Breast epithelium (tissue), 4 donors: ENCODE measurements at places on chromosomes 5 and 9. TPM values are rescaled to one million over a fixed set of nuclear protein-coding genes. Genes with fewer than 3 reads are reported as not detected.
A peak's percentile ranks its signal among the peaks of the same experiment; 100 is the strongest.

DNA sequence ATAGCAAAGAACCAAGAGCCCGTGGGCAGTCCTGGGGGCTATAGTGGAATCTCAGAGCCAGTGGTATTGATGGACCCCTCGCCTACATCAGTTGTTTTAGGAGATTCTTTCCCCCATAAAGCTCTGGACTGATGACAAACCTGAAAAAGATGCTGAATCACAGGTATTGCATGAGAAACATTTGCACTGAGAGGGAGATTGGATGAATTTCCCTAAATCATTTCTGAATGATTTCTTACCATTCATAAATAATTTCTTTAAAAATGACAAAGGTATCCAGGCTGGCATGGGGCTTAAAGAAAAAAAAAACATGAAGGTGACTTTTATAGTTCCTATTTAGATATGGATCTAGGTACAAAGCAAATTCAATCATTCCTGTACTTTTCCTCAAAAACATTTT is 54.0 kb upstream of the SLIT3 start:
- H3K27ac ChIP-seq = no peak overlapping the region
- no peaks in the 10 kb centered on the region for H3K4me1 ChIP-seq
- H3K4me3 ChIP-seq = no peak overlapping the region
- no peak for DNase-seq
- no peaks in the 10 kb centered on the region for H3K36me3 ChIP-seq

DNA sequence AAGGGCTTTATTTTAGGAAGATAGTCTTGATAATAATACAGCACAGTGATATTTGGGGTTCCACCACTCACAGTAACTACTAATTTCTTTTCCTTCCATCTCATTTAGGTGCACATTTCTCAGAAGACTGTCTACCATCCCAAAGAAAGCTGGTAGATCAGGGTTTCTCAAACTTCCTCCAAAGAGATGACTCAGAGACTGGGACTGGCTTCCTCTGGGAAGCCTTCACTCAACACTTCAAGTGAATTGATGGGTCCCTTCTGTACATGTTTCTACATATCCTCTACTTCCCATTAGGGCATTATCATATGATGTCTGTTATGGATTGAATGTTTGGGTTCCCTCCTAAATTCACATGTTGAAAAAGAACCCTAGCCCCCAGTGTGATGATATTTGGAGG is 138.5 kb downstream of the SPOCK1 start:
- H3K27me3 ChIP-seq = peaks cover 2% of the 10 kb centered on the region
- DNase-seq = no peak
- no peak overlapping the region for H3K4me3 ChIP-seq
- H3K27ac ChIP-seq = no peak overlapping the region
- H3K36me3 ChIP-seq = no peaks in the 10 kb centered on the region
- H3K4me1 ChIP-seq = no peaks in the 10 kb centered on the region

Gene PSMD5
- total RNA-seq = 50.3 TPM

DNA sequence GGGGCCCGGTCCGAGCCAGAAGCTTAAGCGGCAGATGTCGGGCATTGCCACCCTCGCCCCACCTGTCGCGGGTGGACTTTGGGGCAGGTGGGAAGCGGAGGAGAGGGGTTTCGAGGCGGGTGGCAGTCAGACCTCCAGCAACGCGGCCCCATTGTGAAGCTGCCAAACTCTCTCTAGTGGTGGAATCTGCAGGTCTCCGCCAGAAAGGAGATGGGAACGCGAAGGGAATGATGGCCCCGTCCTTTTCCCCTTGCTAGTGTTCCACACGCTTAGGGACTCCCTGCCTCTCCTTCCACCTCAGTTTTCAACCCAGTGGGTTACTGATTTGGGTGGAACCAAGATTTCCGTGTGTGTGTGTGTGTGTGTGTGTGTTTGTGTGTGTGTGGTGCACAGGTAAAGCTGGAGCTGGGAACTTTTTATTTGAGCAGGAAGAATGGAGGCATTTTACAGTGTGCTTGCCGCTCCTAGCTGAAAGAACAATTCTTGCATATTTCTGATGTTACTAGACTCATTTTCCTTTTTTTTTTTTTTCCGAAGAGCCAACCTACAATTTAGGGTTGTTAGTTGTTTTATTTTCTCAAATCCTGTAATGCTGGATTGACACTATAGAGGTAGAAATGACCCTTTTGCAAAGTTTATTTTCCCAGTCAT is 1.3 kb downstream of the MACIR start:
- no peaks in the 10 kb centered on the region for H3K27me3 ChIP-seq
- H3K36me3 ChIP-seq = no peaks in the 10 kb centered on the region
- DNase-seq = no peak
- H3K4me1 ChIP-seq = no peaks in the 10 kb centered on the region
- peak overlapping the region; percentile 57 for H3K27ac ChIP-seq

DNA sequence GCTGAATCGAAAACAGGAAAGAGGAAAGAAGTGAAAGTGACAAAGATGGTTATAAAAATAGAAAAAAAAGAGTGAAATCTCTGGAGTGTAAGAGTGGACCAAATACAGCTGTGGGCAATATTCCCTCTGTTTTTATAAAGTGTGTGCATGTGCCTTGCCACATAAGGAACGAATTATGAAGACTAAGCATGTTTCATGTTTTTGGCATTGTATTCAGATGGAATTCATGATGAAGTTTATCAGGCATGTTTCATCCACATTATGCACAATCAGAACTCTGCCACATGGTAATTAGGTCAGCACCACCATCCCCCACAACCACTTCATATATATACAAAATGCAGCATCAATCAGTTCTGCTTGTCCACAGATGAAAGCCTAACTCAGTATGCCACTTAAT is 348.0 kb downstream of the ZNF608 start:
- no peaks in the 10 kb centered on the region for H3K36me3 ChIP-seq
- no peak overlapping the region for H3K4me3 ChIP-seq
- H3K27ac ChIP-seq = no peak overlapping the region
- no peak for DNase-seq

GRCh38 chr5:145934276-145934675 is 2.1 kb upstream of the SH3RF2 start:
- H3K27ac ChIP-seq = no peak overlapping the region
- no peaks in the 10 kb centered on the region for H3K4me1 ChIP-seq
- no peaks in the 10 kb centered on the region for H3K36me3 ChIP-seq

- H3K27me3 ChIP-seq = no peaks in the 10 kb centered on the region
- H3K36me3 ChIP-seq = no peaks in the 10 kb centered on the region
- H3K27ac ChIP-seq = no peak overlapping the region
- no peak for DNase-seq
Measured at GRCh38 chr9:133264235-133264764, 10.7 kb downstream of the ABO start.

DNA sequence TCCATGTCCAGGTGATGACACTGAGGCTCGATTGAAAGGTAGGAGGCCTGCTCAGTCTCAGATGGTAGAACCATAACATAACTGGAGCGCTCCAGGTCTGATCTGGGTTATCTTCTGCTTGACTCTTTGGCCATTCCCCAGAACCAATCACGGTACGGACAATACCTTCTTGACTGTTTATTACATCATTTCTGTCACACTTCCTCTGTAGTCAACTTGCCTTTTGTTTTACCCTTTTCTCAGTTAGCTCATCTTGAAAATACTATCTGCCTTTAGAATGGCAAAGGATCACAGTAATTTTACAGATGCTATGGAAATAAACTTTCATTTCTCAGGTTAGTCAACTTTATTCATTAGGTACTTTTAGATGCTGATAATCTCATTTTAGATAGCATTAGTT is 22.4 kb downstream of the GLRA1 start:
- H3K27ac ChIP-seq = no peak overlapping the region
- no peaks in the 10 kb centered on the region for H3K27me3 ChIP-seq
- no peak for DNase-seq

Gene CAVIN4
- total RNA-seq = 0.16 TPM

DNA sequence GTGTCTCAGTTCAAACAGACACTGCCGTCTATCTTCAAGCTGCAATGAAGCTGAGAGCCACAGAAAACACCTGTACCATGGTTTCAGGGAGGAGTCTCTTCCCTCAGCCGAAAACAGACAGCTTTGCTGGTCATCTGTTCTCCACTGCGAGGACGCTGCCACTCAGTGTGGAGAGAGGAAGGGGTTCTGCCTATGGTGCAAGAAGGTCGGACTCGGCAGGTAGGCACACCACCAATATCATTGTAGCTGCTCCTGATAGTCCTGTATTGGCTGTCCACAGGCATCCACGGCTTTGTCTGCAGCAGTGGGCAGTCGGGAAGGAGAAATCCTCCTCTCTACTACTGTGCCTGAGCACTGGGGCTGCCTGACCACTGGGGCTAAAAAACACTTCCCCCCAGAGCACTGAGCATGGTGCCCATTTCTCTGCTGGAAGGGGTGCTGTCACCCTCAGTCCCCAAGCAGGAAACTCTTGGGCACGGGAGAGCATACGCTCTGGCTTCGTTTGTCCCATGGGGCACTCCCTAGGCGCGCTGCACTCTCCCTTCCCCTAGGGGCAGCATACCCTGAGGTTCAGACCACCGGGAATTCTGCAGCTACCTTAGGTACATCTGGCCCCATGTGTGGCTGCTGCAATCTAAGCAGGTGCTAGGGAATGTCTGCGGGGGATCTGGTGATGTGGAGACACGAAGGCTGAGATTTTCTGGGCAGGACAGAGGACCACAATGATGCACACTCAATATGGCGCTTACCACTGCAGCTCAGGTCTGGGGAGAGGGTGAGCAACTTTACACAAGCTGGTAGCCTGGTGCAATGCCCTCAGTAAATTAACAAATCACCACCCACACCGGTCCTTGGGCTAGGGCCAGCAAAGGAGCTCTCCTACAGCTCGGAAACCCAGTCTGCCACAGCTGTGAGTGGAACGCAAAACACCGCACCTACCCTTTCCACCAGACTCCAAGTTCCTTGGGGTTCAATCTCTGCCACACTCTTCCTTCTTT is 880.9 kb upstream of the SEMA6A start:
- no peak for DNase-seq
- no peaks in the 10 kb centered on the region for H3K27me3 ChIP-seq
- H3K27ac ChIP-seq = no peak overlapping the region
- no peaks in the 10 kb centered on the region for H3K36me3 ChIP-seq
- no peaks in the 10 kb centered on the region for H3K4me1 ChIP-seq

DNA sequence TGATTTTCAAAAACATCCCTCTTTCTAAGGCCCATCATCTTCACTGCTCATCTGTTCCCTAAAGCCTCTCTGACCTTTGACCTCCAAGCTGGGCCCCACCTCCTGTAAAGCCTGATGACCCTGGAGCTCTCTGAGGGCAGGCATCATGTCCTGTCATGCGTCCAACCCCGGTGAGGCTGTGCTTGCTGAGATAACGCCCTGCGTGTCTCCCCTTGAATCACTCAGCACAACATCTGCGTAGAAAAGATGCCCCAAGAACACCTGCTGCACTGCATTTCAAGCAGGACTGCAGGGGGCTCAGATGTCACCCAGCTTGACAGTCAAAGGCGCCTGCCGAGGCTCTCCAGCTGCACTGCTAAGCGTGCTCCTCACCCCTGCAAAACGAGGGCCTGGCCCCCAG is 78.0 kb downstream of the OTULIN start:
- no peaks in the 10 kb centered on the region for H3K4me1 ChIP-seq
- no peak overlapping the region for H3K27ac ChIP-seq

- H3K4me3 ChIP-seq = peak overlapping the region; percentile 73
- H3K27me3 ChIP-seq = no peaks in the 10 kb centered on the region
- no peaks in the 10 kb centered on the region for H3K36me3 ChIP-seq
- peak overlapping the region; percentile 99 for H3K27ac ChIP-seq
- peak; percentile 74 for DNase-seq
Measured at GRCh38 chr5:141848744-141849414, 29.3 kb downstream of the PCDH1 start.

DNA sequence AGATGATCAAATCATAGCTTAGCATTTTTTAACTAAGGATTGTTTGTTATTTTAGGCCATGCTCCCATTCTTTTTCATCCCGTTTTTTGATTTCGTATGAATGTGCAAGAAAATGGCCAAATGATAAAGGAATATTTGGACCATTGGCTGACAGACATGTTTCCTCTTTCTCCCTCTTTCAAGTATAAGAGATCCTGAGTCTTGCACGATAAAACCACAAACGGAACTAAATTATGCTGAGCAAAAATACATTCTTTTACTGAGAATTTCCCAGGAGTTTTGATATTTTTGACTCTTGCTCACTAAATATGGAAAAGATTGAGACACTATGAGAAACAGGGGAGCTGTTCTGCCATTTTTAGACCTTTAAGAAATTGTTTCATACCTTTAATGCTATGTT is 90.4 kb upstream of the KLF9 start:
- H3K36me3 ChIP-seq = no peaks in the 10 kb centered on the region
- no peak overlapping the region for H3K4me3 ChIP-seq
- no peaks in the 10 kb centered on the region for H3K27me3 ChIP-seq
- DNase-seq = no peak

DNA sequence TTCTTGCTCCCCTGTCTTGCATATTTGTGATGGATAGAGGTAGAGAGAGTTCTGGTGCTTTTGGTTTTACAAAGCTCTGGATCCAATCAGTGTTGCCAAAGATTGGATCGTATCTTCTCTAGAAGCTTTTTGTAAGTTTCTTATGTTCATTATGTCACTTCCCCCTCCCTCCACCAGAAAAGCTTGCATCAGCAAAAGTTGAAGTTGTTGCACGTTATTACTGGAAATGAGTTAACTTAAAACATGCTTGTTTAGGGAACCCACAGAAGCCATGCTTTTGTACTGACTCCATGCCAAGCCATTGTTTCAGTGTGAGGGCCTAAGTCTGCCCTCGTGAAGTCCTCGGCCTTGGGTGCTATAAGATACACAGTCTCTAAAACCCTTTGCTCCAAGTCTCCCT is 186.5 kb downstream of the ERCC6L2 start:
- no peaks in the 10 kb centered on the region for H3K27me3 ChIP-seq
- H3K4me1 ChIP-seq = no peaks in the 10 kb centered on the region
- DNase-seq = no peak

DNA sequence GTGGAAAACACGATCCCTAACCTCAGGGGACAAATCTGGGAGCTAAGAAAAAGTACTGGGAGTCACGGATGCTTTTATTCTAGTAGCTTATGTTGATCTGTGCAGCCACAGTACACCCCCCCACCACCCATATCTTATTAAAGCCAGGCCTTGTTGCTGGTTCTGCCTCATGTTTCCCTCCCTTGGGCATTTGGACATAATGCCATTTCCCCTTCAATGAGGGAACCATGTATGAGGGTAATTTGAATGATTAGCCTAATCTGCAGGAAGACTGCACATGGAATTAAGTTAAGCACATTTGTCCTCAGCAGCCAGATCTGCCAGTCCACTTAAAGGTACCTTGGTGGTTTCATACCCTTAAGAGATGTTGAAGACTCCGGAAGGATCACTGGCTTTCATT is 102.0 kb downstream of the ARHGAP26 start:
- H3K4me1 ChIP-seq = peaks cover 16% of the 10 kb centered on the region
- H3K27me3 ChIP-seq = no peaks in the 10 kb centered on the region
- no peak overlapping the region for H3K4me3 ChIP-seq
- H3K36me3 ChIP-seq = no peaks in the 10 kb centered on the region
- H3K27ac ChIP-seq = peak overlapping the region; percentile 82
